Calu3 (cell line): ENCODE measurements at places on chromosomes 7 and 10. TPM values are rescaled to one million over a fixed set of nuclear protein-coding genes. Genes with fewer than 3 reads are reported as not detected.

DNA sequence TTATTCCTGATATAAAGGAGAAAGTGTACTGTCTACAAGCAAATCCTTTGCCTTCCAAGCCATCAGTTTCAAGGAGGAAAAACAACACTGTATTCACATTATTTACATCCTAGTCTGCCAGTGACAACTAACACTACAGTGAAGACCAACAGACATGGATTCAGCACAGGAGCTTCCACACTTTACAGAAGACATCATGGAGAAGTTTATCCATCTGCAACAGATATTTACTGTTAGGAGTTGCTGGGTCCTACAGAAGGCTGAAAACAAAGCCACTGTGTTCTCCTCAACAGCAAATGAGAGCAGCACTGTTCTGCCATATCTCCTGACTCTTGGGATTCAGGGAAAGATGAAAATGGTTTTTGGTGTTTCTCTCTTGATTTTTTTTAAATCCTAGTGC lies 31.9 kb downstream of the NAPEPLD start:
- peaks cover 28% of the 10 kb centered on the region for H3K4me1 ChIP-seq
- H3K27me3 ChIP-seq, result no peaks in the 10 kb centered on the region
- DNase-seq, result no peak

GNAT3 gene
- total RNA-seq, result not detected in 2 replicates

- H3K36me3 ChIP-seq, result no peaks in the 10 kb centered on the region
- H3K27ac ChIP-seq, result no peak overlapping the region
- peaks cover 38% of the 10 kb centered on the region for H3K27me3 ChIP-seq
- DNase-seq, result no peak
- H3K4me3 ChIP-seq, result no peak overlapping the region
Measured at GRCh38 chr7:50088463-50089129, 4.5 kb downstream of the ZPBP start.

DNA sequence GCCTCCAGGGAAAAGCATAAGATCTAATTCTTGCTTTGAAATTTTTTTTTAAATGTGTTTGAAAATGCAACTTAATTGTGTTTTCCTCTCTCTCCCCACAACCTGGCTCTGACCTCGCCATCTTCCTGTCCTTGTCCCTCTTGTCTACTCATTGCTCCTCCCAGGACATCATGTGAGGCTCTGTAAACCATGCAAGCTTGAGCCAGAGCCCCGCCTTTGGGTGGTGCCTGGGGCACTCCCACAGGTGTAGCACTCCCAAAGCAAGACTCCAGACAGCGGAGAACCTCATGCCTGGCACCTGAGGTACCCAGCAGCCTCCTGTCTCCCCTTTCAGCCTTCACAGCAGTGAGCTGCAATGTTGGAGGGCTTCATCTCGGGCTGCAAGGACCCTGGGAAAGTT lies 9.8 kb upstream of the CDHR1 start:
- H3K4me1 ChIP-seq, result no peaks in the 10 kb centered on the region
- no peaks in the 10 kb centered on the region for H3K27me3 ChIP-seq
- no peak for DNase-seq

DNA sequence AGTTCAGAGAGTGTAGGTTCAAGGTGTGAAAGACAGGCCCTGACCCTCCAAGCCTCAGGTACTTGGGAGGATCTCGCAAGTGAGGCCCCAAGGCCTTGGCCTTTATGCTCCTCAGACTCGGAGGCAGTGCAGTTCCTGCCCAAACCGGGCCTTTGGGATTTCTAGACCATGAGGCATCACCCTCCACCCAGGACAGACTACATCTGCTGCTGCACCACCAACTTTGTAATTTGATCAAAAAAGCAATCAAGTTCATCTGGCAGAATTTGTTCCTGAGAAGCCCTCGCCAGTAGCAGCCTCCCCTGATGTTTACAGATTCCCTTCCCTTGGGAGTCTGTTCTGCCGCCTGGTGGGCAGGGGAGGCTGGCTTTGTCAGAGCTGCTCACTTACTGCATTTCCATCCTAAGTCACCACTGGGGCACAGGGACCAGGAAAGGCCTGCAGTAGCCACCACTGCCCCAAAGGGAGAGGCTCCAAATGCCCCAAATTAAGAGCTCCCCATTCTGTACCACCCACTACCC lies 2.1 kb downstream of the CAMK2G start:
- H3K4me1 ChIP-seq, result peaks cover 54% of the 10 kb centered on the region
- DNase-seq, result peak; percentile 54
- peak overlapping the region; percentile 53 for H3K27ac ChIP-seq
- H3K27me3 ChIP-seq, result no peaks in the 10 kb centered on the region
- peak overlapping the region; percentile 61 for H3K4me3 ChIP-seq
- peaks cover 46% of the 10 kb centered on the region for H3K36me3 ChIP-seq

CALY gene
- total RNA-seq, result not detected in 2 replicates

ASZ1 gene
- total RNA-seq, result not detected in 2 replicates

- no peak for DNase-seq
- no peaks in the 10 kb centered on the region for H3K4me1 ChIP-seq
- H3K27me3 ChIP-seq, result peaks cover 13% of the 10 kb centered on the region
- H3K27ac ChIP-seq, result no peak overlapping the region
- no peak overlapping the region for H3K4me3 ChIP-seq
Measured at GRCh38 chr10:67308912-67309311, 383.1 kb downstream of the LRRTM3 start.

SPDYE6 gene
- total RNA-seq, result not detected in 2 replicates
